ENCODE measurements at places on chromosomes 3 and 15.

DNA sequence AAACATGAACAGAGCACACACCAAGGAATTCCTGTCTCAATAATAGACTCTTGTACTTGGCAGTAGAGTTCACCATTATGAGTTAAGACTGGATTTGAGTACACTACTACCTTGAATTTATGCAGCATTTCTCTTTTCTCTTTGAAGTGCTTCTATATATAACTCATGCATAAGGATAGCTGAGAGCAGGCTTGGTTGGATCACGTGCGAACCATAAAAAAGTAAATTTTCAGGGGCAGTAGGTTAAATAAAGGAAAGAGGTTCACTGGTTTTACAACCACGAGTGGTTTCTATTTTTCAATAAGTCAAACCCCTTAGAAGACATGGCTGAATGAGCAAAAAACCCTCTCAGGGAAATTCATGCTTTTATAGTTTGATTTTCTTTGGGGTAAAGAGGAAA, 28.6 kb upstream of the PDZRN3 start:
- DNase-seq: no peak

DNA sequence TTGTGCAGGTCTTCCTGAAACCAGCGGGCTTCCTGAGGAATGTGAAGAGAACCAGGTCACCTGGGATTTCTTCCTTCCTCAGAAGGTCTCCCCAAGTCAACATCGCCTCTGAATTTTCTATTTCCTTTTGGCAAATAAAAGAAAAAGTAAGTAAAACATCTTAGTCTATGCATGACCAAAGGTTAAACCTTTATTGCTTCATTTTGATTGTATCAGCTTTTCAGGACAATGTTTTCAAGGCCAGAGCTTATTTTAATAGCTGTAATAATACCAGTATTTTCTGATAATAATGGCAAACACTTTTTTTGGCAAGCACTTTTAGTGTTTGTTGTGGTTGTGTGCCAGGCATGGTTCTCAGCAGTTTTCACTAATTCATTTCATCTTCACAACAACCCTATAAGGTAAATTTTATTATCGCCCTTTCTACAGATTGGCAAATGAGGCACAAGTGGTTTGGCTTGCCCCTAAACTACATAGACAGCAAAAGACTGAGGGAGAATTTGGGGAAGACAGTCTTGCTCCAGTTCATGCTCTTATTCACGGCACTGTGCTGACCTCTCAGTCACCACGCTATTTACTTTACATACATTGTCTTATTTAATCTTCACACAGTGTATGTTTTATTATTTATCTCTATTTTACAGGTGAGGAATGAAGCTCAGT, 110.4 kb downstream of the RPL22L1 start:
- DNase-seq: no peak

DNA sequence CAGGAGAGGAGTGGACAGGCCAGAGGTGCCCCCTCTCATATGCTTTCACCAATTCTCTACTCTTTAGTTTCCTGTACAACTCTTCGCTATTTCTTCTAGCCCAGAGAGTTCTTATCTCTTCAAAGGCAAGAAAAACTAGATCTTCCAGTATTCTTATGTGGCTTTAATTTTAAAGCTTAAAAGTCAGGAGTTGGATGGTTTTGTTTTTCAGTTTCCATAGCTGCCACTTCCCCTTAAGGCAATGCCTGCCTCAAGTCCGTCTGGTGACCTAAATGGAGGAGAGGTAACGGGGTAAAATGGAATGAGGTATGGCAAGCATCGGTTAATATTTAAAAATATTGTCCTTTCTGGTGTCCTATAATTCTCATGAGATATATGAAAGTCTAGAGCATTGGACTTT, 11.4 kb upstream of the VGLL3 start:
- DNase-seq: no peak

GRCh38 chr15:52783929-52784798, 6.0 kb downstream of the ONECUT1 start:
- no peak for DNase-seq

DNA sequence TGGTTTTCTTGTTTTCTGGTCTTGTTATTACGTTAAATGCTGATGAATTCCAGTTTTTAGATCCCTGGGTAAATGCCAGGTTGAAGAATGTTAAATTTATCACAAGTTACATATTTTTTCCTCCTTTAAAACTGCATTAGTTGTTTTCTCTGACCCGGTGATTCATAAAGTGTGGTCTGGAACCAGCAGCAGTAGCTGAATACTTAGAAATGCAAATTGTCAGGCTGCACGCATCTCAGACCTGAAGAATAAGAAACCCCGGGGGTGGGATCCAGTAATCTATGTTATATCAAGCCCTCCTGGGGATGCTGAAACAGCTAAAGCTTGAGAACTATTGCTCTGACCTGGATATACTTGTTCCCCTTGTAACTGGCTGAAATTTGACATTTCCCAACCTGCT, 69.1 kb downstream of the PEX5L start:
- DNase-seq: no peak

- no peak for DNase-seq
Observed at GRCh38 chr3:50190936-50191660, at the start of gene GNAT1. GNAT1 (plus strand) TSS chr3:50191610; CDS start chr3:50191726, 116 bp downstream.

- no peak for DNase-seq
Observed at GRCh38 chr3:40044487-40044886, 235.1 kb downstream of the MYRIP start.

GRCh38 chr15:73755481-73755880, 2.3 kb upstream of the INSYN1 start:
- no peak for DNase-seq

- no peak for DNase-seq
Observed at GRCh38 chr15:101425787-101426365, 63.6 kb downstream of the PCSK6 start.

- DNase-seq: no peak
Observed at GRCh38 chr3:168156479-168156878, 60.8 kb upstream of the GOLIM4 start.

GRCh38 chr3:172097585-172097984, 58.2 kb downstream of the FNDC3B start:
- no peak for DNase-seq

DNA sequence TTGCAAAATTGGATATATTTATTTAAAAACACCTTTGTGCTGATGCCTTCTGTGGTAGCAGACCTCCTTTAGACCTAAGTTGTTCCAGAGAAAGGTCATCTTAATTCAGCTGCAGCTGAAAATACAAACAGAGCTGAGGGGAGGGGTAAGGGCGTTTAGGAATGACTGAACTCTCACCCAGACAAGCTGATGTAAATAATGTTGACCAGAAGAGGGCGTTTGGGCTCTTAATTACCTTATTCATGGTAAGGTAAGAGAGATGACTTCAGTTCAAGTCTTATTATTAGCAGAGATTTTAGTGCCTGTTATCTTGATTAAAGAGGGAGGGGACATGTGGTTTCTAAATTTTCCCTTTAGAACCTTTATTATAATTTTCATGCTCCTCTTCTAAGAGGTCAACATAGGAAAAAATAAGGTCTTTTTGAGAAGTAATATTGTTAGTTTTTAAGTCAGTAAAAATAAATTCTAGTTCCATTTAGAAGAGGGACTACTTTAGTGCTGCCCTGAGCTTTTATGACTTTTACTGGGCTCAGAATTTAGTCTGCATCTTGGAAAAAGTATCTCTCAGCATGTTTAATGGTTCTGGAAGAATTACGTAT, 46.3 kb downstream of the GPR171 start:
- no peak for DNase-seq

GRCh38 chr15:83327041-83327440, 42.6 kb upstream of the BNC1 start:
- DNase-seq: no peak

GRCh38 chr15:95051861-95052260, 820.5 kb downstream of the MCTP2 start:
- no peak for DNase-seq

GRCh38 chr3:2929574-2929973, 180.6 kb downstream of the IL5RA start:
- DNase-seq: no peak

- no peak for DNase-seq
Observed at GRCh38 chr15:73940061-73940981, 14.1 kb downstream of the LOXL1 start.
